ENCODE measurements at places on chromosomes 3 and 15.

GRCh38 chr3:97102641-97103040 lies 288.2 kb downstream of the EPHA6 start:
- DNase-seq = no peak

- DNase-seq = no peak
Measured at GRCh38 chr15:70240820-70241430, 143.2 kb upstream of the TLE3 start.

DNA sequence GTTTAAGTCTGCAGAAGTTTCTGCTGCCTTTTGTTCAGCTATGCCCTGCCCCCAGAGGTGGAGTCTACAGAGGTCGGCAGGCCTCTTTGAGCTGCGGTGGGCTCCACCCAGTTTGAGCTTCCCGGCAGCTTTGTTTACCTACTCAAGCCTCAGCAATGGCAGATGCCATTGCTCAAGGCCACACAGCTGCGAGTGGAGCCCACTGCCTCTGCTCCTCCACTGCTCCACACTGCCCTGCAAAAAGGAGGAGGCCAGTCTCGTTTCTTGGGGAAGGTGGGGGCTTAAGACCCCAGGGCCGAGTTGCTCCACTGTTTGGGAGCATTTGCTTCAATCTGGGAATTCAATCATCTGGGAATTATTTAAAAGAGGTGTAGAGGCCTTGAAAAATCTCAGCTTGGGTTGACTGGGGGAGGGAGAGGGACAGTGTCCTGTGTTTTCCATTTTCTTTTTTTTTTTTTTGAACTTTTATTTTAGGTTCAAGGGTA lies 144.6 kb upstream of the MEF2A start:
- no peak for DNase-seq

DNA sequence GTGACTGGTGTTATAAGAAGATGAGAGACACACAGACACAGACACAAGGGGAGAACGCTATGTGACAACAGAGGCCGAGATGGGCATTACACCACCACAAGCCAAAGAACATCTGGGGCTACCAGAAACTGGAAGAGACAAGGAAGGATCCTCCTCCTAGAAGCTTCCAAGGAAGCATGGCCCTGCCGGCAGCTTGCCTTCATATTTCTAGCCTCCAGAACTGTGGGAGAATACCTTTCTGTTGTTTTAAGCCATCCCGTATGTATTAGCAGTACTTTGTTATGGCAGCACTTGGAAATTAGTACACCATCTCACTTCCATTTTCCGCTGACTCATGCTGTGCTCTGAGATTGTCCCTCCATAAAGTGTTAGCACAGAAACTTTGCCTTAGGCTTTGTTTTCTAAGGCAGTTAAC lies 38.7 kb upstream of the CA12 start:
- no peak for DNase-seq

DNA sequence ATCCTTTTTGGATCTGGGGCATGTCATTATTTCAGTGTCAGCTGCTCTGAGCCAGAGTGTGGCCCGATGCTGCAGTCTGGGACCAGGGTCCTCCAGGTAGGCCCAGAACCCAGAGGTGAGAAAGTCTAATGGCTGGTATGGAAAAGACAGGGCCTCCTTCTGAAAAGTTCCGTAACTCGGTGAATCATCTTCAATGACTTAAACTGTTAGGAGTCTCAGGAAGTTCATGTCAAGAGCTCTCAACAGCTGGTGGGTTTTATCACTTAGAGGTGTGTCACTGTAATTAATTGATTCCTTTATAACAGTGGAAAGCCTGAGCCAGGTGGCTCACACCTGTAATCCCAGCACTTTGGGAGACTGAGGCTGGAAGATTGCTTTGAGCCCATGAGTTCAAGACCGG lies 28.5 kb upstream of the PDE8A start:
- DNase-seq = no peak

GRCh38 chr3:183779896-183780465 lies 45.4 kb downstream of the MAP6D1 start:
- no peak for DNase-seq

GRCh38 chr15:67107014-67107812 lies 41.8 kb downstream of the SMAD3 start:
- DNase-seq = no peak

GRCh38 chr15:77808075-77808474 lies 175.4 kb upstream of the LINGO1 start:
- DNase-seq = no peak

- DNase-seq = no peak
Measured at GRCh38 chr3:151753846-151754245, 20.1 kb downstream of the AADACL2 start.

GRCh38 chr3:18436213-18436612 lies 11.1 kb upstream of the SATB1 start:
- DNase-seq = no peak

DNA sequence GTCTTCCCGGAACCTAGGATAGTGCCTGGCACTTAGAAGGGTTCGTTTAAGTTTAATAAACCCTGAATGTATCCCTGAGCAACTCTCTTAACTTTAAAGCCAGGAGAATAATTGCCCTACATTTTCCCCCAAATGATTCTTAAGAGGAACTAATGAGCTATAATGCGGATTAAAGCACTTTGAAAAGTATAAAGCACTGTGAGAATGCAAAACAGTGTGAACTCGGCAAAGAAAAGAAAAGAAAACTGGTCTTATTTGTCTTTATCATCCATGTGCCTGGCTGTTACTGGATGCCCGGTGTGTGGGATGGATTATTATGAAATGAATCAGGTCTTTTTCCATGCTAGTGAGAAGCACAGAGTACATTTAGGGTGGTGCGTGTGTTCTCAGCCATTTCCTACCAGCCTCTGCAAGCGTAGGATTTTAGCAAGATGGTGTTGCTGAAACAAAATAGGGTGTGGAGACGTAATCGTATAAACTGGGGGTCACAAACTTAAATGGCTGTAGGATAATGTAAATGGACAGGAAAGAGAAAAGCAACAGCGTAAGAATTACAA lies 983 bp downstream of the KBTBD12 start:
- no peak for DNase-seq

DNA sequence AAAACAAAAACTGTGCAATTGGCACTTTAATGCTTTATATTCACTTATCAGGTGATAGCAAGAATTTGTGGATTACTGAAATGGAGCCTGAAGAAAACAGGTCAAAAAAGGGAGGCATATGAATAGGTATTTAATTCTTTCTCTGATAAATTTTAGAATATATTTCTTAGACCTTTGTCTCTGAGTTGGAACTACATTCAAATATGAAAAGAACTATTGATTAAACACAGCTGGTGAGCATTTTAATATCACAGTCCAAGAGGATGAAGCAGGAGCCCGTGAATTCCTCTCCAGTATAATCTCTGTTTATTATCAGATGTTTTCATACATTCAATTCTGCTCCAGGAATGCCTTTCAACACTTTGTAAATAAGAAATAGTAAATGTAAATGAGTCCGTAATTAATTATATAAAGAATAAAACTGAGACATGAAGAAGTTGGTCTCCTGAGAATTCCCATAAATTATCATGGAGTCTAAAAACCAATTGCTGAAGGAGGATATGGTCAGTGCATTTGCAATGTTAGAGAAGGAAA lies 86.3 kb upstream of the ARHGEF26 start:
- DNase-seq = no peak

GRCh38 chr3:184186184-184186901 lies at the start of gene ABCF3:
TSS of gene ABCF3 (plus strand) at chr3:184186199. CDS start at chr3:184186208, 9 bp downstream.
- no peak for DNase-seq

DNA sequence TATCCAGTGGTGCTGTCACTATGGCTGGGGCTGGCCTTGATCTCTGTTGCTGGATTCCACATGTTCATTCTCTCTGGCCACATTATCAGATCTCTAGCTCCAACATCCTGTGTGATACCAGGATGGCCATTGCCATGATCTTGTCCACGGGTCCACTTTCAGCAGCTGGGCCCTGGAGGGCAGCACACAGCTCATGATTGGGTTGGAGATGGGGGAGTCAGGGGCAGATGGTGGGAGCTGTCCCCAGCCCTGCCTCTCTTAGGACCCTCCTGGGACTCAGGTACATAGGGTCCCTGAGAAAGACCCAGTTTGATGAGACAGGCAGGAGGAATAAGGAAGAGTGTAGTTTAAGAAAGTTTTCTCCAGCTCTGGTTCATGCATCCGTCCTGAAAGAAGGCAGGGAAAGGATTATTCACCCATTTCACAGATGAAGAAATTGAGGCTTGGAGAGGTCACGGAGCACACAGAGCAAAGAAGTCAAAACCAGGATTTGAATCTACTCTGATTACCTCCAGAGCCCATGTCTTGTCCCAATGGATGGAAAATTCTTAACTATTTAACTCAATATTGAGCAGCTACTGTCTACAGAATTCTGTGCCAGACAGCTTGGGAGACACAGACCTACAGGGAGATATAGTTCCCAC lies 100.5 kb downstream of the LINGO1 start:
- DNase-seq = no peak

GRCh38 chr3:180267202-180267843 lies 230.6 kb upstream of the PEX5L start:
- no peak for DNase-seq

DNA sequence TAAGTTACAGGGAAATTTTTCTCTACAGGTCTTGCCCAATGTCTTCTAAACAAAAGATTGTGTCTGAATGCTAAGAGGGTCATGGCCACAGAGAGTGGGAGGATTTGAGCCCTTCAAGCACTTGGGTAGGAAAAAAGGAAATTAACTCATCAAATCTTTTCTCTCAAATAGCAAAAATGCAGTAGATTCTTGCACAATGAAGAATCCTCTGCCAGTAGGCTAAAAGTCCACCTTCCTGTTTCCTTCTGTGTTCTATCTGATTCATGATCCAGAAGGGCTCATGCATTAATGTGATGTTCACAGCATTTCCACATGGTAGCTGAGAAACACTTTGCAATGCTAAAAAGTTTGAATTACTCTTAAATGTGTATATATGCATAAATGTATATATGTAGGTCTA lies 177.1 kb downstream of the CD47 start:
- DNase-seq = no peak

DNA sequence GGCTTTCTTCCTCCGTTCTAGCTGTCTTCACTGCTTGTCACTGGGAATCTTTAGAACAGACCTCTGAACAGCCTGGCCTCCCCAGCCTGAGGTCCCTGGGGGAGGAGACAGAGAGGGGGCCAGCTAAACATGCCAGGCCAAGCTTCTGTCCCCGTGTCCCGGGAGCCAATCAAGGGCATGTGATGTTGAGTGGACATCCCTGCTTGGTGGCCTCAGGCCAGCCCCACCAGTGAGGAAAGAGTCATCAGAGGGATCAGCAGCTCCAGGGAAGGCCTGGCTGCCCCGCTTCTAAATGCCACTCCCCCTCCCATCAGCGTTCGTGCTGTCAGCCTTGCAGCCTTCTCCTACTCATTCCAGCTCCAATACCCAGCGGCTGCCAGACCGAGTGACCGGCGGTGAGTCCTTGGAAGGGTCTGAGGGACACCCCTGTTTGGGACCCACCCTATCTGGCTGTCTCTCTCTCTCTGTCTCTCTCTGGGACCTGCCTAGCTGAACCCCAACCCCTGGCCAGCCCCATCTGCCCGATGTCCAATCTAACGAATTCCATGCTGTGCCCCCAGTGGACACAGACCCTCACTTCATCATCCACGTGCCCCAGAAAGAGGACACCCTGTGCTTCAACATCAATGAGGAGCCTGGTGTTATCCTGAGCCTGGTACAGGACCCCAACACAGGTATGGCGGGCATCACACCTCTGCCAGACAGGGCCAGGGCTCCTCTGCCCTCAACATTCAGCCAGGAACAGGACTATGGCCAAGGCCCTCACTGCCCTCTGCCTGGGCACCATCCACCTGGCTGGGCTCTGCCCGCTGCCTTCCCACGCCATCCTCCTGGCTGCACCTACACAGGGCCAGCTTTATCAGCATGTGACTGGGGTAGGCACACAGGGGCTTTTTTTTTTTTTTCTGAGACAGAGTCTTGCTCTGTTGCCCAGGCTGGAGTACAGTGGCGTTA lies 6.6 kb upstream of the ITIH3 start:
- no peak for DNase-seq
